ENCODE measurements at places on chromosomes 1 and 21. TPM values are rescaled to one million over a fixed set of nuclear protein-coding genes. Genes with fewer than 3 reads are reported as not detected.

DNA sequence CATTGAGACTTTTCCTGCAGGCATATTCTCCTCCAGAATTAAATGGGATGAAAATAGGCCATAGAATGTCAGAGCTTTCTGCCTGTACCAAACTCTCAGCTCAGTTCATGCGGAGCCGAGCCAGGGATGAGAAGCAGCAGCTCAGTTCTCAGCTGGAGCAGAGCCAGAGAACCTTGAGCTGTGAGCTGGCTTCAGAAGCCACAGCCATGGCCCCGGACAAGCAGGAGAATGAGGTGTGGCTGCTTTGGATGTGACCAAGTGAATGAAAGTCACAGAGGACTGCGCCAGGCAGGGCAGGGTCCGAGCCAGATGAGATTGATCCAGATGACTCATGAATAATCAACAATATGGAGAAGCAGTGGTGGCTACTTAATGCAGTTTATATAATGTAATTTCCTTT is 633.8 kb downstream of the NCAM2 start:
- no peak for DNase-seq

DNA sequence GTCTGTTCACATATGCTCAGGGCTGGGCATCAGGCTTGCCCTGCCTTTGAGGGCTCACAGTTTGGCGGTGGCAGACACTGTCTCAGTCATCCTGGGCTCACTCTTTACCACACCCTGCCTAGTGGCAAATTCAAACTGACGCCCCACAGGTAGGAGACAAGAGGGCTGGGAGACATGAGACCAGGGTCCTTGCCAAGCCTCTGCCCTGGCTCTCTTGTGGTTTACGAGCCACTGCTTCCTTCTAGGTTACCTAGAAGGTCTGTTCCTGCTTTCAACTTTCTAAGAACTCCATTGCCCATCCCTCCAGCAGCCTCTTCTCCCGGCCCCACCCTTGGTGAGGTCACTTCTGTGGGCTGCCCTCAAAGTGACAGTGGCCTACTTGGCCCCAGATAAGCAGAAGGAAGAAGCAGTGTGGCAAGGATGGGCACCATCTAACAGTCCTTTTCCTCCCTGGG is 10.5 kb downstream of the KIF21B start:
- no peak for DNase-seq

DNA sequence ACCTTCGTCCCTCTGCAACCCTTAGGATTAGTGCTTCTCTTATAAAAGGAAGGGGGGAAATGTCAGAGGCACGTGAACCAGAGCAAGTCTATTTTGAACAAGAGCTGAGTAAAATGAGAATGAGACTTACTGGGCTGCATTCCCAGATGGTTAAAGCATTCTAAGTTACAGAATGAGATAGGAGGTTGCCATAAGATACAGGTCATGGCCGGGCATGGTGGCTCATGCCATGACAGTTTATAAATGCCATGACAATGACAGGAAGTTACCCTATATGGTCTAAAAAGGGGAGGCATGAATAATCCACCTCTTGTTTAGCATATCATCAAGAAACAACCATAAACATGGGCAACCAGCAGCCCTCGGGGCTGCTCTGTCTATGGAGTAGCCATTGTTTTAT is 2.5 kb upstream of the AQP10 start:
- no peak for DNase-seq

GRCh38 chr1:51551848-51552296 is 32.8 kb upstream of the EPS15 start:
- no peak for DNase-seq

DNA sequence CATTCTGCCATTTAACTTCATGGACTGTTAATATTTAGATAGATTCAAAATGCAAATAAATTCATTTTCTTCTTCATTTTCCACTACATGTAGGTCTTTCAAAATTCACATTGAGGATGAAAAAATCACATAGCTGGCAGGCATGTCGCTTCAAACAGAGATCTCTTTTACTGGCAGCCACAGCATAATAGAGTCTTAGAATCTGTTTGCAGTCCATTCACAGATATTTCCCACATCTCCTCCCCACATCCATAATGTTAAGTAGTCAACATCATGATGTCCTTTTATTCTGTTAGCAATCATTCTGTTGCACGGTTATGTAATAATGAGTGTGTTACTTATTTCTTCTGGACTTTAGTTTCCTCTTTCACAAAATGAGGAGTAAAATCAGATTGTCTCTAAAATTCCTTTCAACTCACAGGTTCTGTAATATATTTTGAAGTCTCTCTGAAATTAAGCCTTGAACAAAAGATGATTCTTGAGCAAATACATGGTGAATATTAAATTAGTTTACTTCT is 257.5 kb upstream of the SNX7 start:
- no peak for DNase-seq

- DNase-seq: peak; percentile 9
These were observed 543 bp downstream of the TMEM9 start for GRCh38 chr1:201153474-201154388.

Gene CD1B
- total RNA-seq: not detected

All from renal cortical epithelial cell (primary cell).